ENCODE measurements at places on chromosomes 4 and X.

DNA sequence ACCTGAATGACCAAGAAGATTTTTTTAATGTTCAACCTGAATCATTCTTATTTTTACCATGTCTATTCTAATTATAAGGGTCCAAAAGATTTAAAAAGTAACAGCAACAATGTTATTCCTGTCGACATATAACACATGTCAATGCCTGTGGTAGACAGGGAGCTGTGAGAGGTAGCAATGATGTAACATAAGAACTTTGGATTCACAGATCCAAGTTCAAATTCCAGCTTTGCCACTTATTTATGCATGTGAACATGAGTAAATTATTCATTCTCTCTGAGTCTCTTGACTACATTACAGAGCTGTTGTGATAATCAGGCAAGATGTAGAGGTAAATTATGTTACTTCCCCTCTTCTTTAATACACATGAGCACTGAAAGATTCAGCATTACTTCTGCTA is 54.5 kb downstream of the KLHL8 start:
- DNase-seq = no peak

DNA sequence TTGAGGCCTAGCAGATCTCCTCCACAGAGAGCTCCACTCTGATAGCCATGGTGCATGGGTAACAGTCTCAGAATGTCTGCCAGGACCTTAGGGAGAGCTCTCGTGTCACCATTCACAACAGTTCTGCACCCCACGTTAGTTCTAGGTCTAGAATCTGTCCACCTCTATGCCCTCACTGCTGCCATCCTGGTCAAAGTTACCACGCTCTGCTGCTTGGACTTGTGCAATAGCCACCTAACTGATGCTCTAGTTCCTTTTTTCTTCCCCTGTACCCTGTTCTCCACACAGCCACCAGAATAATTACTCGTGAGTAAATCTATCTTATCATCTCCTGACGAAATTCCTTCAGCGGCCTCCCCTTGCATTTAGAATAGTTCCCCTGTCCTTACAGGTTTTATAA is 268.8 kb upstream of the GATB start:
- no peak for DNase-seq

DNA sequence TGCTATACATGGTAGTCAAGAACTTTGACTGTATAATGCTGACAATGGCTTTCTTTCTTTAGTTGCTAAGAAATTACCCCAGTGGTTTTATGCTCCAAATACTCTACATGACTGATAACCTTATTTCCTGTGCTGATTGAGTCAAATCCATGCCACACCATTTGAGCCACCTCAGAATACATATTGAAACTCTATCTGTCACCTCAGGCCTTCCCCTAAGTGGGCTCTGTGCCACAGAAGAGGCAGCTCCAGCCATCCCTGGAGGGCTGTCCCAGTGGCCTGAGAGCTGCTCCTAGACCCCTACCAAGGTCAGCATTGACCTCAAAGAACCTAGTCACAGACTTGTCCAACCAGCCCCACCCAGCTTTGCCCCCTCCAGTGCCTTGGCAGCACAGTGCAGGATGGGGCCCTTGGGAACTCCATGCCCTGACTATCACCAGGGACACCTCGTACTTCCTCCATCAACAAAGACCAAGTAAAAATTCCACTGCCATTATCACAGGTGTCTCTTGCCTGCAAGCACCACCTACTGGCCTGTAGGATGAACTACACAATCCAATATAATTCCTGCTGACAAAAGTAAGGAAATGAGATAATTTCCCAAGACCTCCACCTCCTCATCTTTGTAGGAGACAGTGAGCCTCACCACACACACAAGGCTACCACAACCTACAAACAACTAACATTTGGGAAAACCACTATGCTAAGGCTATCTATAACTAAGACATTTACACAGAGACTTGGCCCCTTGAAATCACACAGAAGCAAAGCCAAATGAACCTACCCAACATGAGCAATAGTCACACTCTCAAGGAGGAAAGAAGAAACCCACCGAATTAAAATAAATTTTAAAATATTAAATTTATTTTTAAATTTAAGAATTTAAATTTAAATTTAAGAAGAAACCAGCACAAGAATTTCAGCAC is 239.9 kb downstream of the NKX6-1 start:
- DNase-seq = peak; percentile 13

DNA sequence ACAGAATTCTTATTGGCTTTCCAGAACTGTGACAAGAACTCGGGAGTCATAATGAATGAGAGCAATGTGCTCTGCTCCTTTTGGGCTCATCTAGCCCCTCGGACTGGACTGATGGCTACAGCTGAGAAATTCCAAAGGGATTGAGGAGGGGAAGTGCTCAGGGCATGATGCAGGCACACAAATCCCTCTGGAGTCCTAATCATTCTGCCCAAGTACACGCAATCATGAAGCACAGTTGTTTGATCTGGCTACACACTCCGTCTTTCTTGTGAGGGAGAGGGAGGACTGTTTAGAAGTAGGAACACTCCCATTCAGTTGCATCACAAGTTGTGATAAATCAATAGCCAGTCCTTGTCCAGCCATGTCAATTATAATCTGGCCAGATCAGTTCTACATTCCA is 237.5 kb downstream of the COL25A1 start:
- DNase-seq = no peak

- DNase-seq = no peak
Observed at GRCh38 chr4:8085491-8086117, 73.0 kb downstream of the ABLIM2 start.

DNA sequence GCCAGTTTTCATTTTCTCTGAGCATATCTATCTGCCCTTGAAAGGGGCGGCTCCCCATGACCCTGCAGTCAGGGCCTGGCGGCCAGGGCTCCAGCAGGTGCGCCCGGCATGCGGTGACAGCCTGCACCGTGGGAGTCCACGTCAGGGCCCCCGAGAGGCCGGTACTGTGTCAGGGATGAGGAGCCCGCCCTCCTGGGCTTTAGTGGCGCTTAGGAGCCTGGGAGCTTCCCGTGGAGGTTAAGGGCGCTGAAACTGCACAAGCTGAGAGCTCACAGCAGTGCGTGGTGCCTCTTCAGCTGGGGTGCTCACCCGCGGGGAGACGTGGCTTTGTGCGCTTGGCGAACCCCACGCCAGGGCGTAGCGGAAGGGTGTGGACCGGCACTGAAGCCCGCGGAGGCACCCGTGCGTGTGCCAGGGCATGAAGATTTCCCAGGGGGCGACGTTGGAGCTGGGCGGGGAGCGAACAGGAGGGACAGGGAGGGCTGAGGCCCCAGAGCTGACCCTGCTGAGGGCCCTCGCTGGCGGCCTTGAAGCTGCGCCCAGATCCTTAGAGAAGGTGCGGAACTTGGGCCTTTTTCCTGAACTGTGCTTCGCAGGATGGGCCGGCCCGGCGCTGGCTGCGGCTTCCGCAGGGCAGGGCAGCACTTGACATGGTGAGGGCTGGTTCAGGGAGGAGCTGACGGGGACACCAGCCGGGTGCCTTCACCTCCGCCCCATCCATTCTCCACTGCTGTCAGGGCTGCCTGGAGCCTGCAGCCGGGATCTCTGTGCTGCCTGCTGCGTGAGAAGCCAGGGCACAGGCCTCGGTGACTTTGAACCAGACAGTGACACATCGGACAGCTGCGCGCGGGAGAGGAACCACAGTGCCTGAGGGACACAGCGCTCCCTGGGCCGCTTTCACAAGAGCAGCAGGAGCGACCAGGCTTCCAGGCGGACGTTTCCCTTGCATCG is 32.9 kb downstream of the HTT-AS start:
- DNase-seq = no peak

- peak; percentile 3 for DNase-seq
Observed at GRCh38 chr4:121227341-121227792, 63.2 kb upstream of the TNIP3 start.

DNA sequence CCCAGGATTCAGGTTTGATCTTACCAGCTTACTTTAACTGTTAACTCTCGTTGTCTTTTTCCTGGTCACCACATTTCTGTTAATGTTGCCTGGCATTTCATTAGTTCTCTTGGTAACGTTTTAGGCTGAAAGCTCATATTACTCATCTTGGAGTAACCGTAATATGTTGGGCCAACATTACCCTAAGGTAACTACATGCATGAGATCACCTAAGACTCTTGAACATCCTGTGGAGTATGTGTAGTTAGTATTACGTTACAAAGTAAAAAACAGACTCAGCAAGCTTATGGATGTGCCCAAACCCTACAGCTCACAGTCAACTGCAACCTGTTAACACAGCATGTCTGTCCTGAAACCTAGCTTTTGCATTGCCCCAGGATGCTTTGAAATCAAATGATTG is 203.3 kb upstream of the HS3ST1 start:
- DNase-seq = no peak
